ENCODE measurements at places on chromosomes 5 and 9.

GRCh38 chr5:140049205-140049604 is 6.1 kb upstream of the NRG2 start:
- DNase-seq = no peak

DNA sequence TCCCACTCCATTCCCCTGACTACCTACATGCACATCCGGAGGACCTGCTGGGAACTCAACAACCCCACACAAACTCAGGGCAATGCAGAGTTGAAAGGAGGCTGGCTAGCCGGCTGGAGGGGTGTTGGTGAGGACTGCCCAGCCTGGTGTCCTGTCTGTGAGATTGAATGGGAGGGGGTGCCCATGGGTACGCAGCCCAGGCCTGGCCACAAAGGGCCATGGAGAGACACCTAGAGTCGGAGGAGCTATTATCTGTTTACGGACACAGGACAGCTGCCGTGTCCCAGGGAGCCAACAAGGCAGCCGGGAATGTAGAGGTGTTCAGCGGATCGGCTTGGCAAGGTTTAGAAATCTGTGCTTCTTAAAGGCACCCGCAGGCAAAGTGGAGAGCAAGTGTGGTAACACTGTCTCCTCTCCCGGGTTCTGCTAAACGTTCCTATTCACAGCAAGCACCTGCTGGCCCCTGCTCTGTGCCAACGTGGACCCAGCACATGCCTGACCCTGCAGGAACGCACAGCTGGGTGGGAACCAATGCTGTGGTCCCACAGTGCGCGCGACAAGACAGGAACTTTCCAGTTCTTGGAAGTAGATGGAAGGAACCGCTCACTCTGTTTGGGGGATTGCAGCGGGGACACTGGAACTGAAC is 166.7 kb downstream of the DAB2IP start:
- no peak for DNase-seq

DNA sequence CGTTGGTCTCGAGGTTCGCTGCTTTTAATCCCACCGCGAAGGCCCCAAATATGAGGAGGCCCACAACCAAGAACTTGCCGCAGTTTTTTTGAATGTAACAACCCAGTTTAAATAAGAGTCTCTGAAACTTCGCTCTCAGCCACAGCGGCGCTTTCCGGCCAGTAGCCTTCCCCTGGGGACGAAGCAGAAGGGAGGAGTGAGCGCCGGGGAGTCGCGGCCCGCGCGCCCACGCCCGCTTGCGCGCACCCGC is 10.4 kb downstream of the PTCH1 start:
- DNase-seq = peak; percentile 28

GRCh38 chr9:133509179-133510083 is 15.3 kb downstream of the MYMK start:
- DNase-seq = peak; percentile 36

DNA sequence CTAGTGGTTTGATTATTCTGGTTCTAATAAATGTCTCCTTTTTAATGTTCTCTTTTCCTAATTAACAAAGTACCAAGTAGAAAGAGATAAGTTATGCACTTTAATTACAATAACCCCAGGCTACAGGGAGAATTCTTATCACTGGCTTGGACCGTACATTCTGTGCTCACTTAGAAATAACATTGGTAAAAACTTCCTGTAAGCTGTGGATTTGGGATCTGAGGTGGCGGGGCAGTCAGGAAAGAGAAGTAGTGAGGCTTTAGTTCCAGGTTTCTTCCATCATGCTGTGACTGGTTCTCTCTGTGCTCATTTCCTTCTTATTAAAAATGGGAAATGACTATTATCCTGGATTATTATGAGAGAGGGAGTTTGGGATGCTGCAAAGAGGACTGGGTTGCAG is 142.0 kb downstream of the EGFLAM start:
- DNase-seq = no peak

GRCh38 chr5:80191991-80192398 is 63.9 kb downstream of the SERINC5 start:
- no peak for DNase-seq

DNA sequence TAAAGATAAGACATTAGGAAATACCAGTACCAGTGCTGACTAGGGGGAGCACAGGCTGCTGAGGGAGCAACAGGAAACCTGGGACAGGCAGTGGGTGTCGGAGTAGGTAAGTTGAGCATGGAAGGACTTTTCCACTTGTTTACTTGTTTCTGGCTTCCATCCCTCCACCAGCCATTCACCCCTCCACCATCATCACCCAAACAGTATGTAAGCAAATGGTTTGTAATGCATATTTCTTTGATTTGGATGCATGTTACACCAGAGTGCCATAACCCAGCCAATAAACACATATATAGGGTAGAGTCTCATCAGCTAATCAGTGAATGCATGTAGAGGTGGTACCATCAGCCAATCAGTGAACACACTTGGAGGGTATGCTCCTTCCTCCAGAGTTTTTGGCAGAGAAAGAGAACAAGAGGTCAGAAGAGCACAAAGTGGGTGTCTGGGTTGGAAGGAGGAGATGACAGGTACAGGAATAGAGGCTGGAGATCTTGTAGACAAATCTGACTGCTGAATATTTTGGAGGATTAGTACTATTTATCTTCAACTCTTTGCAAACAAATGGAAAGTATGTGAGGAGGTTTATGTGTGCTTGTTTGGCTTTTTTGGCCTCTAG is 37.7 kb upstream of the PDE8B start:
- no peak for DNase-seq

- no peak for DNase-seq
Observed at GRCh38 chr9:92185681-92186080, 70.5 kb upstream of the SPTLC1 start.

GRCh38 chr9:13089666-13090065 is 189.8 kb downstream of the MPDZ start:
- DNase-seq = no peak

- no peak for DNase-seq
Observed at GRCh38 chr5:119304439-119305211, 51.2 kb upstream of the TNFAIP8 start.

DNA sequence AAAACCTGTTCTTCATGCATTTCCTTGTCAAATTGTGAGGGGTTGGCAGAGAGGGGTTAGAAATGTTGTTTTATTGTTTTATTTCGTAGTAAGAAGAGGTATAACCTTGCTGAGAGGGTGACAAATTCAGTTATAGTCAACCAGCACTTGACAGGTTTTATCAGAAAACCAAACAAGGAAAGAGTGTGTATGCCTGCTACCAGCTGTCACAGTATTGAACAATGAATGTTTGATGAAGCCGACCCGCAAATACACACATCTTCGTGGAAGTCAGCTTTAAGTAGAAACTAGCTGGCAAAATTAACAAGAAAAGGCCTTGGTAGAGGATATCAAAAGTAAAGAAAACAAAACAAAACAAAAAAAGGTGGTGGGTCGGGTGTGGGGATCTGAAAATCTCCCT is 214.6 kb upstream of the TLE4 start:
- no peak for DNase-seq

GRCh38 chr5:67693956-67694809 is 497.6 kb upstream of the CD180 start:
- DNase-seq = no peak

GRCh38 chr5:173971681-173972345 is 17.2 kb upstream of the C5orf47 start:
- DNase-seq = no peak

GRCh38 chr5:78746021-78746770 is 97.6 kb upstream of the LHFPL2 start:
- DNase-seq = no peak

- no peak for DNase-seq
Observed at GRCh38 chr9:134962973-134963364, 45.3 kb upstream of the FCN1 start.

- no peak for DNase-seq
Observed at GRCh38 chr9:89610391-89610925, 5.6 kb downstream of the GADD45G start.

GRCh38 chr9:72932619-72933018 is 20.2 kb downstream of the ALDH1A1 start:
- DNase-seq = no peak

DNA sequence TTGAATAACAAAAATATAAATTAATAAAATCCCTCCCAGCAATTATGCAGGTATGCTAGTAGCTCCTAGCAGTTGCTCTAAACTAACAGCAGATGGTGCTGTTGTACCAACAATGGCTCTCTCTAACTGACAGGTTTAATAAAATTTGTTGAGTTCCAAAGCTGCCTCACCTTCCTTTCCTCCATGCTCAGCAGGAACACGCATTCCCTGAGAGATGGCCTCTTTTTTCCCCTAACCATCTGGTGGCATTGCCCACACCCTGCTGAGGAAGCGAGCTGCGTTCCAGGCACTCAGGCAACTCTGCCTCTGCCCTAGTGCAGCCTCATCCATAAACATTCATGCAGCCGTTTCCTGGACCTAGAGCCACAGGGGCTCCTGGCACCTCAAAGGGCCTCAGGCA is 106.2 kb downstream of the KLHL3 start:
- DNase-seq = peak; percentile 48

DNA sequence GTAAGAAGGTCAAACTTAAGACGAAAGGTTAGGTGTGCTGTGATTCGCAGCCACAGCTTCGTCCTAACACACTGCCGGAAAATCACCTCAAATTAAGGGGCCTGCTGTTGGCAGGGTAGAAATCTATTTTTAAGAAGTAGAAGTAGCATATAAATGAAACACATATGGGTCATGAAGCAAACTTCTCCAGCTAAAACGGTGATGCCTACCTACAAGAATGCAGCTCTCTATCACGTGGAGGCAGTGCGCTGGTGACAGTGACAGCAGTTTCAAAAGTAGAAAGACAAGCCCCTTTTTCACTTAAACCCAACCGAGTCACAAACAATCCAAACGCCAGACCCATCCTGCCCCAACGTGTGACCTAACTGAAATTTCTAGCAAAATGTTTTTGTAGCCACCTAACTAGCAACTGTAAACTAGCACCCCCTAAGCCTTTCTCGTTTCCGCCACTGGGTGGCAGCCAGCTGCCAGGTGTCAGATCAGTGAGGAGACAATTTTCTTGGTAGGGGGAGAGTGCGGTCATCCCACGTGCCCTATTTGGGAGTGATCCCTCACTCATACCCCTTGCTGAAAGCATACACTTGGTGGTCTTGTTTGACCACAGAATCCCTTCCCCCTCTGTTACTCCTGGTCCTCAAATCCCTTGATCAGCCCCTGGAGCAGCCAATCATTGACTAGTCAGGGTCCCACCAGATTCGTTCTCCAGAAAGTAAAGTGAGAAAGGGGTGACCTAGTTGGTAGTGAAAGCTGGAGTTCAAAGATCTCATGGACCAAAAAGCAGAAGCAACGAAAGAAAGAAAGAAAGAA is 71.8 kb upstream of the MAMDC2 start:
- DNase-seq = peak; percentile 69

DNA sequence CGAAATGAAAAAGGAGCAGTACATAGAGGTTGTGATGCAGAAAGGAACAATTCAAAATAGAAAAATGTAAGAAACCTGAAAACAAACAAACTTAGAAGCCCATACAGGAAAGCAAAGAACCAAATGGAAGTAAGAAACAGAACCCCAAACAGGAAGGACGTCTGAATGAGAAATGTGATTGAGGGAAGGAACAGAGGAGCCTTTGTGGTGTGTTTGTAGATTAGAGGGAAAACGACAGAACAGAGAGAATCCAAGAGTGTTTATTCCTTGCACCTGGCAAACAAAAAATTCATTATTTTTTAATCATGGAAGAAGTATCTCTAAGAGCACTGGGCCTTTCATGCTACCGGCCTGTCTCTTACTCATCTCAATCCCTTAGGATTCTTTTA is 67.8 kb upstream of the ZSWIM6 start:
- DNase-seq = no peak

DNA sequence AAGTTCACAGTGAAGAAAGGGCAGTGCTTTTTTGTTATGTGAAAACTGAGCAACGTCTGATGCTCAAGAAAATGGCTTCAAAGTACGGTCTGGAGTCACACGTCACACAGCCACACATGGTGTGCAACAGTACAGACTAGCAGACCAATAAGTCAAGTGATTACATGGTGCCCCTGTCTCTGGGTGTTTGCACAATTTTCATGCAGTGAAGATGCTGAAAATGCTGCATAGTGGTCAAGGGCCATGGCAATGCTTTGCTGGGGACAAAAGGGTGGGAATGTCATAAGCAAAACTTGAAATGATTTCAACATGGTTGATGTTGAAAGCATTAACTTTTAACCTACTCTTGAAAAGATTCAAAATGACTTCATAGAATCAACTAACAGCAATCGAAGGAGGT is 231.2 kb downstream of the EBF1 start:
- DNase-seq = no peak

GRCh38 chr5:3839151-3839550 is 243.5 kb downstream of the IRX1 start:
- DNase-seq = no peak

GRCh38 chr9:93649610-93650261 is 73.4 kb downstream of the PHF2 start:
- no peak for DNase-seq

DNA sequence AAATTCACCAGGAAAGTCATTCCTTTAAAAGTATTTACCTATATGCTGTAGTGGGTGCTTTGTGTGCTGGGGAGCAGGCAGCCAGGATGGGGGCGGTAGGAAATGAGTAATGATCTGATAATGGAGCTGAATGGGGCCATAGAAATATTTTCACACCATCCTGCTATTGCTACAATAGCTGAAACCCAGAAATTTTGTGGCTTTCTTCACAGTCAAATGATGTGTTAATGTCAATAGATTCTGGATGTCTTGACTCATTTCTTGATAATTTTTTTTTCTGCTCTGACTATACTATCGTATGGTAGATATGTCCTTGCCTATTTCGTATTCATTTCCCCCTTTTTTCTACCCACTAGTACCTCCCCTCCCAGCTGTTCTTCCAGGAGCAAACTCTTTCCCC is 59.5 kb downstream of the RORB start:
- DNase-seq = no peak

GRCh38 chr5:40017135-40017534 is 592.4 kb upstream of the DAB2 start:
- DNase-seq = no peak

Measured in NCI-H1436 (cell line).